ENCODE measurements at places on chromosomes 2 and 18.

DNA sequence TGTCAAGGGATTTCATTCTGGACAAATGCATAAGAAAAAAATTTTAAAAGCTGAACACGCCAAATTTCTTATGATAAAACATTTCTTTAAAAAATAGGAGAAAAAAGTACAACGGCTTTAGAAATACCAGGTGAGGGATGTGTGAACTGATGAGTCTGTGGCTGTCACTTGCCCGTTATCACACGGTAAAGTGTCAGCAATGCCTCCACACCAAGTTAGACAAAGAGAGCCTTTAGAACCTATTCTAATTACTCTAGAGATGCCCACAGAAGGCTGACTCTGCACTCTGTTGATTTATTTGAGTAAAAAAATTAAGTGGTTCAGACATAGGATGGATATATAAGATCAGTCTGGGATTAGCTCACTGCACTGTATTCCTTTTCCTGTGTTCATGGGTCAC is 523.8 kb downstream of the RNF144A start:
- DNase-seq, result no peak

- peak; percentile 96 for DNase-seq
Observed at GRCh38 chr2:222709191-222709891, 37.9 kb downstream of the MOGAT1 start.

DNA sequence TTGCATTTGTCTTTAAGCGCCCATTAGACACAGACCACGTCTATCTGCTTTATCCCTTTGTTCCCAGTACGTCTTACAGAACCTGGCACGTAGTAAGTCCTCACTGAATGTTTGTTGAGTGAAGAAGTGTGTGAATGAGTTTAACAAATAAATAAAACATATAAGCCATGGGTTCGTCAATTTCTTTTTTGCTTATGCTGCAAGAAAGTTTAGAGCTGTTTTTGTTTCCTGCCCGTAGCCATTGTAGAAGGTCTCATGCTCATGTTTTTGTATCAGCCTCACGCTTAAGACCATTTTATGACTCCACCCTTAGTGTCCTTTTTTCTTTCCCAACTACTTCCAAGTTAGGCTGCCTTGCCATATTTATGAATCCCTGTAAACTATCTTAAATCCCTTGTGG is 2.5 kb downstream of the ADD2 start:
- DNase-seq, result no peak

- no peak for DNase-seq
Observed at GRCh38 chr2:201923436-201924328, 110.0 kb upstream of the FZD7 start.

DNA sequence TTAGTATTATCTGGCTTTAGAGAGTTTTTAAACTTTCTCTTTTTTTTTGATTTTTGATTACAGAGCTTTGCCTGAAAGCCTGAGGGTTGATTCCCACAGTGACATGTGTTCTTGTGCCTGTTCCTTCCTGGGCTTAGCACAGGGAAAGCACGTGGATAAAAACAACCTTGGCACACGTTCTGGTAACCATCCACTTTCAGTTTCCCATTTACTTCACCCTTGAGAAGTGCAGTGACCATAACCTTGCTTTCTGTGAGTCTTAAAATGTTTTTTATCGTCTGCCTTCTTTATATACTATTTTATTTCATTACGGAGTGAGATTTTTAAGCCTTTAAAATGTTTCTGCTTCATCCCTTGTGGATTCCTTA is 11.5 kb downstream of the CD226 start:
- DNase-seq, result no peak

DNA sequence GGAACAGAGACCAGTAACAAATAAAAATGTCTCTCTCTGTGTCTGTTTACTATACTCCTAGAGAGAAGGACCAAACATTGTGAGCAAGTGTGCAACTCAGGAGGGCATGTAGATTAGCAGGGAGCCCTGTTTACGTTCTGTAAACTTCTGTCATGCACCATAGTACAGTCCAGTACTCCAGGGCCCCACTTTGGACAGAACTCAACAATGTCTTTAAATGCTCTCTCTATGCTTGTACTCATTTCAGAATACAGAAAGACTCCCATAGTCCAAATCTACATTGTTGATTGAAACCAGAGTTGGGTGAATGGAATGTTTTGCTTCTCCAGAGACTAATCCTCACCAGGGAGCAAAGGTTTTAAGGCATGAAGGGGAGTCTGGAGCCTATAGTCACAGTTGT is 934.8 kb downstream of the NRXN1 start:
- DNase-seq, result no peak

DNA sequence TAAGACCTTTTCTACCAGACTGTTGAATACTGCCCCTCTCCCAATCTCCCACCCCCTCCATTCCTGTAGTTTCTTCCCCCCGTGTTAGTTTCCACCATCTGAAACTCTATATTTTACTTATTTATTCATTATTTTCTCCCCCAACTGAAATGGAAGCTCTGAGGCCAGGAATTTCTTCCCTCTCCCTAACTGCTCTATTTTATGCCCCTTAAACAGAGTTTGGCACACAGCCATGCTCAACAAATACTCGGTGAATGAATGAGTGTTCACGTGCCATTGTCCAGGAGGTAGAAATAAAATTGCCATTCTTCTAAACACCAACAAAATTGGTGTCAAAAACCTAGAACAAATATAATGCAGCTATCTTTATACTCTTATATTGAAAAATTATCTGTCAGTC is 5.6 kb downstream of the ITGB1BP1 start:
- DNase-seq, result no peak

DNA sequence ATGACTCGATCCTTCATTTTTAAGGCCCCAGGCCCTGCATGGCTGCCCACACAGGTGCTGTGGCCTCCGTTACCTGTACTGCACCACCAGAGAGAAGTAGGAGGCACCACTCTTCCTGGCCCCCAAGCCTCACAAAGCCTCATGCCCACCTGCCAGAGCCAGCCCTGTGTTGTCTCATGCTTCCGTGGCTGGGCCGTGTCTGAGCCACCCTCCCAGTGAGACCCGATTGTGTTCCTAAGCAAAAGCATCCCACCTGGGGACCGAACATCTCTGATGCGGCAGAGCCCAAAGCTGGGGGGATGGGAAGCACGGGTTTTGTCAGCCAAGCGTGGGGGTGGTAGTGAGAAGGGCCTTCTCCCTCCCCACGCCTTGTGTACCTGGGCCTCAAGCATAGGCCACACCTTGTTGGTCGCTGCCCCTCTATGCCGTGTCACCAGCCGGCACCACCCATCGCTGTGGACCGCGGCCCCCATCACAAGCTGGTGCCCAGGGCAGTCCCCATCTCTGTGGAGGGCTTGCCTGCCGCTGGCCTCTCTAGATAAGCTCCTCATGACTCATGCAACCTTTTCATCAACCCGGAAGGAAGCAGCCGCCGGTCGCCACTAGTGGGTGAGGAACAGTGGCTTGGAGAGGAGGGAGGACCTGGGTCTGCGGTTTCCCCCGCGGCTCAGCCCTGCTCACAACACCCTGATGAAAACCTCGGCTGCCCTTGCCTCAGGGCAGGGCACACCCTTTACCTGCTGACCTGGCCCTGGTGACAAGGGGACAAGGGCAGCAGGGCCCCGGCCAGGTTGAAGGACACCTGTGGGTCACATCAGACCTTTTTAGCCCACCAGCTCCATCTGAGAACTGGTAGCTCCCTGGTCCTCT is 2.7 kb upstream of the RNPEPL1 start:
- peak; percentile 87 for DNase-seq
